Cortex of kidney (tissue), 1 donor: ENCODE measurements at places on chromosomes 7 and 10.

DNA sequence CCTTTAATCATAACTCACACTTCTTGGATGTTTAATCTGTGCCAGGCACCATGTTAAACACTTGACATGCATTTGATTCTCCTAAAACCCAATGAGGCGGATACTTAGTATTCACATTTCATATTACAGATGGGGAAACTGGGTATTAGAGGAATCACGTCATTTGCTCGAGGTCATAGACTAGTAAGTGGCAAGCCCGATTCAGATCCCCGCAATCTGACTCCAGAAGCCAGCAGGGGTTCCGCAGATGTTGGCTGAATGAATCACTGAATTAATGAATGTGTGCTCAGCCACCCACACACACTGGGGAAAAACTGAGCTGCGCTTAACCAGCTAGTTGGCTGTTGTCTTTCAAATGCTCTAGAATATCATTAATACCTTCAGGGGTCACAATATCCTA lies 22.5 kb upstream of the ENO4 start:
- no peak for DNase-seq

- no peak for DNase-seq
These were observed 243.8 kb upstream of the ETV1 start for GRCh38 chr7:14233076-14233867.

DNA sequence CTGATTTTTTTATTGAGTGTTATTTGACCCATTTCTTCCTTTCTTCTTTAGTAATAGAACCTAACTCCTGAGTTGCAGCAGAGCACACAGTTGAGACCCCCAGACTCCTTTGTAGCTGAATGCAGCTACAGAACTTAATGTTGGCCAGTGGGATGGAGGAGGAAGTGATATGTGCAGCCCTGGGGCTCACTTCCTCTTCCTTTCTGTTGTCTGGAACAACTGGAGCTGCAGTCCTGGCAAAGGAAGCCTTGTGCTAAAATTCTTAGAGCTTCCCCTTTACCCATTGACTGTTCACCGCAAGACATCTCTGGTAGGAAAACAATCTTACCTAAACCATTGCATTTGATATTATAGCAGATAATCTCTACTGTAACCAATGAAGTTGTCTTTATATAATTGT lies 86.6 kb downstream of the ITGB8 start:
- no peak for DNase-seq

DNA sequence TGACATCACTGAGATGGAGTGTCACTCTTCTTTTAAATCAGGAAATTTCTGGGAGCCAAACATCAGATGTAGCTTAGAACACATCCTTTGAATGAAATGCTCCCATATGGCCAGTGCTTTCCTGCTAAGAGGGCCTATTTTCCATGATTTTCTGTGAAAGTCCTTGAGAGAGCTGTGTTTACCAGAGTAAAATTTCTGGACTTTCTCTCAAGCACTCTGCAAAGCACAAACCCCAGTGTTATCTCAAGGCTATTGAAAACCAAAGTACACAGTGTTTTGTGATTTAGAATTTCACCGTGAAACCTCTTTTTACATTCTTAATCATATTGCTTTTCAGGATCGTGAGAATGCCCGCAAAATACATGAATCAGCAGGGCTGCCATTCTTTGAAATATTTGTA lies 54.0 kb downstream of the PAPSS2 start:
- DNase-seq: no peak

GRCh38 chr7:152180587-152180986 lies 155.1 kb downstream of the GALNT11 start:
- DNase-seq: no peak

- no peak for DNase-seq
These were observed 237.7 kb downstream of the CACNB2 start for GRCh38 chr10:18377898-18378297.

- no peak for DNase-seq
These were observed 28.1 kb downstream of the EPHB4 start for GRCh38 chr7:100799037-100799896.

GRCh38 chr10:95287281-95287680 lies 3.5 kb downstream of the PDLIM1 start:
- DNase-seq: no peak
